ENCODE measurements at places on chromosomes 4 and X.

DNA sequence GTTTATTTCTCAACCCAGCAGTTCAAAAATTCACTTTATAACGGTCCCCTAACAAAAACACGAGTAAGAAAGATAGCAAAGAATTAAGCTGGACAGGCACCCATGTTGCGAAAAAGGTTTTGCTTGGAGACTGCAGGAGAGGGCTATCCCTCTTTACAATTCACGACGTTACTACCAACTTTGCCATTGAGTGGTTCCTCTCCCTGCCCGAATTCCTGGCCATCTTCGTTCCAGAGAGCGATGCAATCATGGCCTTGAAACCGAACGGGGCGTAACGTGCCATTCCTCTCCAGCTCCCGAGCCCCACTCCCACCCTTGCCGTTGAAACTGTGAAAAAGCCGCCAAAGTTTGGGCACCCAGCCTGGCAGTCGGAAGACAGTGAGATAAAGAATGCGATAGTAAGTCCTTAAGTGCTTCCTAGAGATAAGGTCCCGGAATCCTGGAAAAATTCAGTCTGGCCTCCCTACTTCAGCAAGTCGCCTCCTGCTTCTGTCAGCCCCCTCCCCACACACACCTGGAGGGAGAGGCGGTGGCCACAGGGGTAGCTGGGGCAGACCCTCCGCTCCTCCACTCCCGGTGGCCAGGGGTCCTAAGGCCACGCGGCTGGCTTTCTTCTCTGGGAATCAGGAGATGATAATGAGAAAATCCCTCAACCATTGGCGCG, 65.2 kb downstream of the FBXO8 start:
- DNase-seq = peak; percentile 34

GRCh38 chr4:33959519-33959918, 2284.8 kb downstream of the ARAP2 start:
- no peak for DNase-seq

GRCh38 chr4:79385641-79386040, 22.4 kb downstream of the GK2 start:
- no peak for DNase-seq

- no peak for DNase-seq
Measured at GRCh38 chr4:57119054-57119651, 9.0 kb upstream of the IGFBP7 start.

DNA sequence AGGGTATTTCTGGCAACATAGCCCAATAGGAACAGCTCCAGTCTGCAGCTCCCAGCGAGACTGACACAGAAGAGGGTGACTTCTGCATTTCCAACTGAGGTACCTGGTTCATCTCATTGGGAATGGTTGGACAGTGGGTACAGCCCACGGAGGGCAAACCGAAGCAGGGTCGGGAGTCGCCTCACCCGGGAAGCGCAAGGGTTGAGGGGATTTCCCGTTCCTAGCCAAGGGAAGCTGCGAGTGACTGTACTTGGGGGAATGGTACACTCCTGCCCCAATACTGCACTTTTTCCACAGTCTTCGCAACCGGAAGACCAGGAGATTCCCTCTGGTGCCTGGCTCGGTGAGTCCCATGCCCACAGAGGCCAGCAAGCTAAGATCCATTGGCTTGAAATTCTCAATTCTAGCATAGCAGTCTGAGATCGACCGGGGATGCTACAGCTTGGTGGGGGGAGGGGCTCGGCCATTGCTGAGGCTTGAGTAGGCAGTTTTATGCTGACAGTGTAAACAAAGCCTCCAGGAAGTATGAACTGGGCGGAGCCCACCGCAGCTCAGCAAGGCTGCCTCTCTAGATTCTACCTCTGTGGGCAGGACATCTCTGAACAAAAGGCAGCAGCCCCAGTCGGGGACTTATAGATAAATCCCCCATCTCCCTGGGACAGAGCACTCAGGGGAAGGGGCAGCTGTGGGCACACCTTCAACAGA, 14.0 kb upstream of the ADAD1 start:
- DNase-seq = peak; percentile 0

- DNase-seq = no peak
Measured at GRCh38 chrX:40439625-40440532, 140.9 kb upstream of the ATP6AP2 start.

DNA sequence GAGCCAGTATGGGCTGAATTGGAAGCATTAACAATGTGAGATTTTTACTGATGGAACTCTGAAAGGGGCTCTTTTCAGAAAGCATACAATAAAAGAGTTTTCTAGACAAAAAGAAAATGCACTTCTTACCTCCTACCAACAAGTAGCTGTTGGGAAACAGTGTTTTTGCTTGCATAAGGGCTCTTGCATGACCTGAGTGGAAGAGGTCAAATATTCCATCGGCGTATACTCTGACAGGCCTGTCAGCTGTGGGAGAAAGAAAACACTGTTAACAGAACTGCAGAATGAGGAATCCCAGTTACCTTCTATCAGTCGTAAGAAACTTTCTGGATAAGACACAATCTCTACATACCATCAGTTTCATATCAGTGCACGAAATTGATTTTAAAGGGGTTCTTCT, 39.5 kb downstream of the PCYT1B start:
- DNase-seq = no peak

DNA sequence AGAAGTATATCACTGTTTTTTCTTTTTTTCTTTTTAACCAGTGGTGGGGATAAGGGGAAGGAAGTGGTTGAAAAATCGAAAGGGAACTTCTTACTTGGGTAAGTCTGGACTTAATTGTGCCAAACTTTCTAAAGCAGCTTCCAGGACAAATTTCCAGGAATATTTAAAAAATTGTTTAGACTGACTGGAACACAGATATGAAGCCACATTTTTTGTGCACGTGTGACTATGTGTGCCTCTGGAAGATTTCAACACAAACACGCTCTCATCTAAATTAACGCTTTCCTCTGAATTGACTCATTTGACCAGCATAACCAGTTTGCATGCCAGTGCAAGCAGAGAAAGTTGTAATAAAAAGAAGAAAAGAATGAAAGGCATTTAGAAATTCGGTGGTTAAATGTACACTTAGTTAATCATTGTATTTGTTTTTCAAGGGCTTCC, 18.8 kb upstream of the YTHDC1 start:
- no peak for DNase-seq

GRCh38 chr4:126223784-126224407, 909.1 kb downstream of the FAT4 start:
- DNase-seq = no peak

GRCh38 chr4:63459329-63459728, 949.9 kb downstream of the TECRL start:
- DNase-seq = no peak

DNA sequence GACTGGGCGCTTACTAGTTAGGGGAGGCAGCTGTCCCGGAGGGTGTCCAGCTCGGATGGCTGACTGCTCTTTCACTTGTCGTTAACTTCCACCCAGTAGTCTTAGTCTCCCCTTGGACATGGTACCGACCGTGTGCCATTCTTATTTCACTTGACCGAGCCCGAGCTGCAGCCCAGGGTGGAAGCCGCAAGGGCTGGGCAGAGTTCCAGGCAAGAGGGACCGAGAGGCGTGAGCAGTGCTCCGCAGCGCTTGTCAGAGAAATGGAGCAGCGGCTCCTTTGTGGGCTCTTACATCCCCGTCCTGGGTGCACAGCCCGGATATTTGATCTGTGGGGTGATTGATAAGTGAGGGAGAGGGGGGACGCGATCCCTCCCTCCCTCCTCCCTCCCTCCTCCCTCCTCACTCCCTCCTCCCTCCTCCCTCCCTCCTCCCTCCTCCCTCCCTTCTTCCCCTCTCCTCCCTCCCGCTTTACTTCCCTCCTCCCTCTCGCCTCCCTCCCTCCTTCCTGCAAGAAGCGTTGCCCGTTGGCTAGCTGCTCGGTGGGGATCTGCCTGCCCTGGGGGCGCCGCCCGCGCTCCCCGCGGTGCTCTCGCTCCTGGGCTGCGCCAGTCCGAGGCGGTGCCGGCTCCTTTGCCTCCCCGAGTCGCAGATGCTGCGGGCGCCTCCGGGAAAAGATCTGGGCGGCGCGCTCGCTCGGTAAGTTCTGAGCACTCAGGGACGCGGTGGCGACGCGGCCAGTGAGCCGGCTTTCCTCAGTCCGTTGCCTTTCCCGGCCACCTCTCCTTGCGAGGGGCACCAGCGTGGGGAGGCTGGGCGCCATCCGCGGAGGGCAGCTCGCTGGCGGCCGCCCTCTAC, at the start of gene SLITRK2:
Gene SLITRK2 (plus strand): TSS at position 499 of the 855 bp plus-strand sequence. CDS start 4,597 bp downstream, outside the sequence.
- DNase-seq = no peak

DNA sequence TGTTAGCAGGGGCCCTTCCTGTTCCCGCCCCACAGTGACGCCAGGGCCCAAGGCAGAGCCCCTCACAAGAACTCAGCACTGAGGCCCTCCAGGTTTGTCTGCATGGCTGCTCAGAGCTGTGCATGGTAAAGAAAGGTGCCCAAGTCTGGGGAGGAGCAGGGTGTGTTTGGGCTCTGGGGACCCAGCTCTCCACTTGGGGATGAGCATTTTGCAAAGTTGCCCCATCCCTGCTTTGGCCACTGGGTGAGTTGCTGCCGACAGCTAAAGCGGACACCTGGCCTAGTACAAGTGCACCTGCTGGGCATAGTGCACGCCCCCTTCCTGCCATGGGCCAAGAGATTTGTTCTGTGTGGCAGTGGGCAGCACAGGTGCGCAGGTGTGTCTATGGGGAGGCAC, 2.0 kb upstream of the MXD4 start:
- no peak for DNase-seq

GRCh38 chrX:112967903-112968302, 127.3 kb upstream of the AMOT start:
- no peak for DNase-seq

GRCh38 chrX:46130247-46130646, 415.0 kb downstream of the ZNF674 start:
- no peak for DNase-seq
